Bronchial epithelial cell (primary cell): ENCODE measurements at places on chromosomes 1 and 21.

- no peak for DNase-seq
Measured at GRCh38 chr1:162384601-162385279, 3.2 kb downstream of the C1orf226 start.

- no peak for DNase-seq
Measured at GRCh38 chr21:44047996-44048560, 36.0 kb downstream of the TRAPPC10 start.

DNA sequence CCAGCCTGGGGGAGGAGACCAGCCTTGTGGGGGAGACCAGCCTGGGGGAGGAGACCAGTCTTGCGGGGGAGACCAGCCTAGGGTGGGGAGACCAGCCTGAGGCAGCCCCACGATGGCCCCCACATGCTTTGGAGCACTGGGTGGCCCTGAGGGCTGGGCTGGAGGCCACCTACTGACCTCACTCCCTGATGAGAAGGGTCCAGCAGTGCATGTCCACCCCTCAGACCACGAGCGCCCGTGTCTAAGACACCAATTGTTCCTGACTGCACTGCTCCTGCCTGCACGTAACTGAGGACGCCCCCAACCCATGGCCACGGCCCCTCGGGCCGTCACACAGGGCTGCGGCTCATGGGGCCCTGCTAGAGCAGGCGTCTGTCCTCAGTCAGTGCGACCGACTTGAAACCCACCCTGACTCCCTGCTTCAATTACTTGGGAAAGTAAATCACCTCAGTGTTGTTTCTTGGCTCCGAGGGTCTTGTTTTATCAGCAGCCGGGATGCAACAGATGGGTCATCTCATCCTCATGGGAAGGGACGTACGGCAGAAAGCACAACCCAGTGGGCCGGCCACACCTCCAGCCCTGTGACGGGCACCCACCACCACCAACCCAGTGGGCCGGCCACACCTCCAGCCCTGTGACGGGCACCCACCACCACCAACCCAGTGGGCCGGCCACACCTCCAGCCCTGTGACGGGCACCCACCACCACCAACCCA lies at the start of gene SPATC1L:
Gene SPATC1L, minus strand, starts transcription at position 550 of the 715 bp plus-strand sequence. CDS start 1,643 bp downstream, outside the sequence.
- DNase-seq: peak; percentile 63

- peak; percentile 7 for DNase-seq
Measured at GRCh38 chr1:163357378-163357777, 35.6 kb downstream of the NUF2 start.

- DNase-seq: no peak
Measured at GRCh38 chr1:98989556-98989907, 15.1 kb downstream of the PLPPR5 start.

GRCh38 chr21:23853796-23854379 lies 1753.4 kb downstream of the MRPL39 start:
- DNase-seq: peak; percentile 15

- no peak for DNase-seq
Measured at GRCh38 chr1:205817364-205817763, 4.4 kb upstream of the SLC41A1 start.

DNA sequence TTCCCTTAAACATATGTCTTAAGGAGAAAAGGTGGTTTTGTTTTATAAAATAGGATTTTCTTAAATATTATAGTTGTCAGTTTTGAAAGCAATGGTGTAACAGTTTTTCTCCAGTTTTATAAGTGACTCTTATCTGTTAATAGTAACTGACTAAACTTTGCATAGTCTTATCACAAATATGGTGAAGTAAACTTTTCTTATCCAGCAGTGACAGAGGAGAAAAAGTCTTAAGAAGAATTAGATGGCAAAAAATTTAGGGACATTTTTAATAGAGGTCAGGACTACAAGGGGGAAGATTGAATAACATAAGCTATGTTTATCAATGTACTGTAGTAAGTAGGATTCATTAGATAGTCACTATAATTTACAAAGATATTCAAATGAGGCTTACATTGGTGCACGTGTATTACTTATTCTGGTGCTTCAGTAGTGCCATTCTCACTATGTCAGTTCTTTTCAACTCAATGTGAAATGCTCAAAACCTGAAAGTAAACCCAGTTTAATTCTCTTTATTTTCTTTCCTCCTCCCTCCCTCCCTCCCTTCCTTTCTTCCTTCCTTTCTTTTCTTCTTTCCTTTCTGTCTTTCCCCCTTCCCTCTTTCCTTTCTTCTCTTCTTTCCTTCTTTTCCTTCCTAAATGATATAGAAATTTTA lies 26.1 kb downstream of the F3 start:
- DNase-seq: no peak

DNA sequence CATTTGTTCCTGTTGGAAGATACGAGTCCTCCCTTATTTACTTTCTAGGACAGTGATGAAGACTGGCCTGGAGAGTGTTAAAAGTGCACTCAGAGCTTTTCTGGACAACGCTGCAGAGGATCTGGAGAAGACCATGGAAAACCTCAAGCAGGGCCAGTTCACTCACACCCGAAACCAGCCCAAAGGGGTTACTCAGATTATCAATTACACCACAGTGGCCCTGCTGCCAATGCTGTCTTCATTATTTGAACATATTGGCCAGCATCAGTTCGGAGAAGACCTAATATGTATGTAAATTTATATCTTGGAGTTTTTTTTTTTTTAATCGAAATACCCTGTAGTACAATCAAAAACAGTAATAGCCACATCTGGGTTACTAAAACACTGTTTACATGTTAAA lies 190.5 kb downstream of the ZP4 start:
- DNase-seq: no peak

DNA sequence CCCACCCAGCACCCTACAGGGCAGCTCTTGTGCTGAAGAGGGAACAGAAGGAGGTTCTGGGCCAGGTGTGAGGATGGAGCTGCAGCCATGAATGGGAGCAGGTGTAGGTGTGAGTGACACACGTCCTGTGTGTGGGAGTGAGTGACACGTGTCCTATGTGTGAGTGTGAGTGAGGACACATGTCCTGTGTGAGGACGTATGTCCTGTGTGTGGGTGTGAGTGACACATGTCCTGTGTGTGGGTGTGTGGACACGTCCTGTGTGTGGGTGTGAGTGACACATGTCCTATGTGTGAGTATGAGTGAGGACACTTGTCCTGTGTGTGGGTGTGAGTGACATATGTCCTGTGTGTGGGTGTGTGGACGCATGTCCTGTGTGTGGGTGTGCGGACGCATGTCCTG lies 26.4 kb downstream of the MEGF6 start:
- DNase-seq: no peak

GRCh38 chr1:181430015-181430885 lies 53.1 kb upstream of the CACNA1E start:
- DNase-seq: no peak
